Stimulated activated CD8-positive, alpha-beta memory T cell treated with anti-CD3 and anti-CD28 coated beads, Interleukin-2, amount 100 ng/mL, for 1 hour (primary cell): ENCODE measurements at places on chromosomes 12 and 14.

- DNase-seq, result no peak
Measured at GRCh38 chr12:6361834-6362233, 13.5 kb downstream of the SCNN1A start.

GRCh38 chr12:121751749-121752351, 39.3 kb downstream of the TMEM120B start:
- no peak for DNase-seq

GRCh38 chr12:570435-570920, 92.8 kb downstream of the NINJ2 start:
- DNase-seq, result no peak

DNA sequence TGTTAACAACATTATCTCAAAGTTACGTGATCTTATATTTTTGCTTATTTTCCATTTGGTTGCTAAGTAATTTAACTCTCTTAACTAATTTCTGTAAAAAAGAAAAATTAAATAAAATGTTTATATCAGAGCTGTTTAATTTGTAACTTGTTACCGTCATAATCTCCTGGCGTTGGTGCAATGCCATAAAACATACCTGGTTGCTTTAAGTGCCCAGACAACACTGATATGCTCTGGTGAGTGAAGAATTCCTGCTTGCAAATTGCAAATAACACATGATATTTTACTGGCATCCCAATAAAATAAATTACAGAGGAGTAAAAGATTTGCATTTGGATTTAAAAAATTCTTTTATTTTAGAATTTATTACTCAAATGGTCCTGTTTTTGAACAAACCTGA, 640.1 kb upstream of the MIS18BP1 start:
- DNase-seq, result no peak

- no peak for DNase-seq
Measured at GRCh38 chr12:50546441-50547318, 41.9 kb downstream of the DIP2B start.

DNA sequence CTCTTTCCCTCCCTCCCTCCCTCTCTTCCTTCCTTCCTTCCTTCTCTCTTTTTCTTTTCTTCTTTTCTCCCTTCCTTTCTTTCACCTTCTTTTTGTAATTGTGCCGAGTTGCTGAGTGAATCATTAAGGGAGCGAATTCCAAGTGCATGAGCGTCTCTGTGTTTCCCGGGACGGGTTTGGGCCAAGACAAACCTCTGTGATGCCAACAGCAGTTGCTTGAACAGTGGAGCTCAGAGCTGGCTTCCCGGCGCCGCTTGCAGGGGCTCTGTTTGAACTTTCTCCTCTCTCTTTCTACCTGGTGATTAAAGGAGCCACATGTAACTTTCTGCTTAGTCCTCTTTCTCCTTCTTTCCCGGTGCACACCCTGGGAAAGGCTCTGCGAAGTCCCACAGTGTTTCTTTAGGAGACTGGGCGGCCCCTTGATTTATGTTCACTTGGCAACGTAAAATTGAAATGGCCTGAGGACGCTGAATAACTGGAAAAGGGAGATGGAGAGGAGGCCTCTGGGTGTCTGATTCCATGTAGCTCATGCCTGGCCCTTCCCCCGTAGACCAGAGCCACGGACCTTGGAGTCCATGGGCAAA, 33.7 kb upstream of the MAP1LC3B2 start:
- DNase-seq, result no peak

DNA sequence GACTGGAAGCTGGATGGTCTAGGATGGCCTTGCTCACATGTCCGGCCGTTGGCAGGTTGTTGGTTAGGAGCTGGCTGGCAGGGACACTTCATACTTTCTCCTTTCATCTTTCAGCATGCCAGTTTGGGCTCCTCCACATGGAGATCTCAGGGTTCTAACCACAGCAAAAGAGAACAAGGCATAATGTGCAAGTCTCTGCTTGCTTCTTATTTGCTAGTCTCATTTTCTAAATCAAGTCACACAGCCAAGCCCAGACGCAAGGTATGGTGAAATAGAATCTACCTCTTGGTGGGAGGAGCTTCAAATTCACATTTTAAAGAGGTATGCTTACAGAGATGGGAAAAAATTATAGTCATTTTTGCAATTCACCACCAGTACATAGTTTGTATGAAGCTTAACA, 69.1 kb upstream of the NAP1L1 start:
- DNase-seq, result no peak

DNA sequence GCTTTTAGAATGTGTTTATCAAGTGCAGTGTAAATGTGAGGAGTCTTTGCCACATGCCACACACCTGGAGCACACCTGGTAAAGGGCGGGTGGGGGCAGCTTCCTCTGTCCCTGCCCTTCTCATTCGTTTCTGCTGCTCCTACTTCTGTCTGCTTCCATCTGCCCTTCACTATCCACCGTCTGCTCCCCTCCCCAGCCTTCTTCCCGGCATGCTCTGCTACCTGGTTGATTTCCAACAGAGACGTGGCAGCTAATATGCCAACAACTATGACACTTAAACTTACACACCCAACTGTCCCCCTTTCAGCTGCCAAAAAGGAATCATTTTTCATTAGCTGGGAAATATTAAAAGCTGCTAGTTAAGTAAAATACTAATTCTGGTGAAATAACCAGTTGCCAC, 9.1 kb upstream of the CARMIL3 start:
- DNase-seq, result no peak

GRCh38 chr12:64792128-64792527, 32.3 kb upstream of the TBC1D30 start:
- no peak for DNase-seq
